ENCODE measurements at places on chromosomes 5 and 9.

DNA sequence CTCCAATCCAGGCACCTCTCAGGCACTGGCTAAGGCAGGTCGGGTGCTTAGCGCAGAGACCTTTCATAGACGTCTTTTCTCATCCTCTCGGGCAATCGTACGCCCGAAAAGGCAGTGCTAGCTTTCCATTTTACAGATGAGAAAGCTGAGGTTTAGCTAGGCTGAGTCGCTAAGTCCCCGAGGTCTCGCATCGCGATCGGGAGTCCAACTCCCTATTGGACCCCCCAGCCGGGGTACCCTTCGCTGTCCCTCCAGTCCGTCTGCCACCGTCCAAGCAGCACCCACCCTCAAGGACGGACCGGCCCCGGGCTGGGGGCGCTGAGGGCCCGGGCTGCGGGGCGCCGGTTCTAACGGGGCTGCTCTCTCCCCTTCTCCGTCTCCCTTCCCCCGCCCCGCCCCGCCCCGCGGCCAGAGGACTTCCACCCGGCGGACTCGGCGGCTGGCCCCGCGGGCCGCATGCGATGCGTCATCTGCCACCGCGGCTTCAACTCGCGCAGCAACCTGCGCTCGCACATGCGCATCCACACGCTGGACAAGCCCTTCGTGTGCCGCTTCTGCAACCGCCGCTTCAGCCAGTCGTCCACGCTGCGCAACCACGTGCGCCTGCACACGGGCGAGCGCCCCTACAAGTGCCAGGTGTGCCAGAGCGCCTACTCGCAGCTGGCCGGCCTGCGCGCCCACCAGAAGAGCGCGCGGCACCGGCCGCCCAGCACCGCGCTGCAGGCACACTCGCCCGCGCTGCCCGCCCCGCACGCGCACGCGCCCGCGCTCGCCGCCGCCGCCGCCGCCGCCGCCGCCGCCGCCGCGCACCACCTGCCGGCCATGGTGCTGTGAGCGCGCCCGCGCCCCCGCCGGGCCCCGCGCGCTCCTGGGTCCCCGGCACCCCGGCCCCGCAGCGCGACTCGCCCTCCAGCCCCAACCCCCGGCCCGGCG, 12.5 kb upstream of the EXOSC2 start:
- DNase-seq: no peak

DNA sequence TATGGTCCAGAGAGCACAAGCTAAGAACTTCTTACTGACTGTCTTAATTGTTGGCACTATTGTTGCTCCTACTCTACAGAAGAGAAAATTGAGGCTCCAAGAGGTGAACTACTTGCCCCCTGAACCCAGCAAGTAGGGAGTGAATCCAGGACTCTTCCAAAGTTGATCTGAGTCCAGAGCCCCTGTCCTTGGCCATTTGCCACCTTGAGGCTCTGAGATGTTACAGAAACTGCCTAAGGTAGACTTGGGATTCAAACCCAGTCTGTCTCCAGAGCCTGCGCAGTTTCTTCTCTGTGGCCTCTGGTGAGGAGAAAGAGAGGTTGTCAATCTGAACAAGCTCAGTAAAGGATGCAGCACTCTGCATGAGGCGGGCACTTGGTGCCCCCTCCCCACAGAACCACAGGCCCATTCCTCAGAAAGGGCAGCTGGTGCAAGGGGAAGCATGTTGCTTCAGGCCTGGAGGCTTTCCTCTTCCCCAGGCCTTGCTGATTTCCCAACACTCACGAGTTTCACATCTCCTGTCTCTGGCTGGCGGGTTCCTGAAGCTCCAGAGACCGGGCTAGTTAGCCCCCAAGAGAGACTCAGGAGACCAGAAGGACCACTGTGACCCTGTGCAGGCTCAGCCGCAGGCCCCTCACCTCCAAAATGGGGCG, 2.9 kb upstream of the LCP2 start:
- no peak for DNase-seq

DNA sequence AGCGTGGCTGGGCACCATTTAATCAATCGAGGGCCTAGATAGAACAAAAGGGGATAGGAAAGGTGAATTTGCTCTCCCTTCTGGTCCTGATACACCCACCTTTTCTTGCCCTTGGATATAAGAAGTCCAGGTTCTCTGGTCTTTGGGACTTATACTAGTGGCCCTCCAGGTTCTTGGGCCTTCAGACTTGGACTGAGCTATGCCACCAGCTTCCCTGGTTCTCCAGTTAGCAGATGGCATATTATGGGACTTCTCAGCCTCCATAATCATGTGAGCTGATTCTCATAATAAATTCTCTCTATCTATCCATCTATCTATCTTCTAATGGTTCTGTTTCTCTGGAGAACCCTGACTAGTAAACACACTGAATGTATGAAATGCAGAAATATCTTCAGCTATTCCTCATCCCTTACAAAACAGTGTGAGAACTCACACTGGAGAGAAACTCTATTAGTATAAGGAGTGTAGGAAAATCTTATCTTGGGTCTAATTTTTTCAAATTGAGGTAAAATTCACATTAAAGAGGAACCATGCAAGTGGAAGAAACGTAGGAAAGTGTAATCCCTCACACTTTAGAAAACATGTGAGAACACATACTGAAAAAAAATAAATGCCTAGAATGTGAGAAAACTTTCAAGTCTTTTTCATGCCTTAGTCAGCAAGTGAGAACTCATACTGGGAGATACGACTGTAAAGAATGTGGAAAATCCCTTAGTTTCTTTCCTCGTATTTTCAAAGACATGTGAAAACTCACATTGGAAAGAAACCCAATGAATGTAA, 15.5 kb downstream of the PCDHB15 start:
- DNase-seq: no peak

- no peak for DNase-seq
Observed at GRCh38 chr5:168311061-168311566, 19.7 kb downstream of the WWC1 start.

DNA sequence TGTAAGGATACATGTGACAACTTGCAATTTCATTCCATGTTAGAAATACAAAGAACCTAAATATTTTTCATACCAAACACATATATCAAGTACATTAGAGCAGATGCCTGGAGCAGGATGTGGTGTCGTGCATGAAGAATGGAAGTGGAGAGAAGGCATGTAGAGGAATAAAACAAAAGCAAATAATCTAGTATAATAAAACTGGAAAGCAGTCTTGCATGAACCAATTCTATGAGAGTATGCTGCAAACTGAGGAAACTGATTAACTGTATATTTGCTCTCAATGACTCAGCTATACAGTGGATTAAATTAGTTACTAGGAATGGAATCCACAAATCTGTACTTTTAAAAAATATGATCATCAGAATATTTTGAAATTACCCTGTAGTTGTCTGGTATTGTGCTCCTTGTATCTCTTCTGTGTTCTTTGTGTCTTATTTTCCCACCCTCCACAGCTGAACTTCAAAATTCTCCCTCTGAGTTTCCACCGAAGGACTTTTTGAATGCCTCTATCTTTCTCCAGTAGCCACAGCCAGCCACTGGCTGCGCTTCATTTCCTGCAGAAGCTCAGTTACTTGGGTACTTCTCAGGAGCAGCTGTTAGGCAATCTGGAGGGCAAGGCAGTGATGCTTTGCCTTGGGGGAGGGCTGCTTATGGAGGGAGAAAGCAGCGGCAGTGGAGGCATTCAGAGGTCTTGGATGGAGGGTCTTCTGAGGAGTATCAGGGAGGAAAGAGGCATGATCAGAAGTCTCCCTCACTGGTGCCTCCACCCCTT, 608.0 kb downstream of the BRINP1 start:
- DNase-seq: no peak

GRCh38 chr5:5899716-5900115, 477.2 kb downstream of the ICE1 start:
- DNase-seq: no peak

DNA sequence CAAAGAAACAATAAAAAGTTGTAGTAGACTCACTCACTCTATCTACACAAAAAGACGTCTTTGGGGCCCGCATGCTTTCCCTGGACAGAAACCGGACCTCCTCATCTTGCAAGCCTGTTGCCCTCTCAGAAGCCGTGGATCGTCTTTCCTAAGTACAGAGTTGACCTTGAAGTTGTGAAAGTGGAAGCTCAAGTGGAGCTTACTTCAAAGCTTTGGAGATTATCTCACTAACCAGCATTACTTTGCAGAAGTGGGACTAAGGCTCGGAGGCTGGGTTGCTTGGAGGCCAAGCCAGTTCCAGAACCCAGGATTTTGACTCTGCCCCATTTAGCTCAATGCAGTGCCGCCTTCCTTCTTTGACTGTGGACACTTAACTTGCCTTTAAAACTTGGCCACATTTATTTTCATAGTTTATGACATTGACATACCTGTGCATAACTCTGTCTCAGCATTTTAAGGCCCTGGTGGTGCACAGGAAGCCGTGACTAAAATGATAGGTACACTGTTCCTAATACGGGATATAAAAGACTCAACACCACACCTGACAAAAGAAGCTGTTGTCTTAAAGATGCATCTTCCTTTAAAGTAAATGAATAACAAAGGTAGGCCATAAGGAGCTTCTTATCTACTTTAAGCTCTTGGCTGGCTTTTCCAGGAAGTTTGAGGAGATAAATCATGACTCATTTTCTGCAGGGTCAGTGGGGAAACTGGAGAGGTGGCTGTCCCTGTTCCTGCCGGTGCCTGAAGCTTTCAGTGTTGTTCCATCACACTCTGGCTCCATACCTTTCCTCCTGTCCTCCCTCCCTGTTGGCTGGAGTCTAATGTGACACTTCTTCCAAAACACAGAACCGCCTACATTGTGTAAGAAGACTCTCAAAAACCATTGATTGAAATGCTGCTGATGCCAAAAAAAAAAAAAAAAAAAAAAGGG, 10.7 kb downstream of the SLC25A25 start:
- no peak for DNase-seq

DNA sequence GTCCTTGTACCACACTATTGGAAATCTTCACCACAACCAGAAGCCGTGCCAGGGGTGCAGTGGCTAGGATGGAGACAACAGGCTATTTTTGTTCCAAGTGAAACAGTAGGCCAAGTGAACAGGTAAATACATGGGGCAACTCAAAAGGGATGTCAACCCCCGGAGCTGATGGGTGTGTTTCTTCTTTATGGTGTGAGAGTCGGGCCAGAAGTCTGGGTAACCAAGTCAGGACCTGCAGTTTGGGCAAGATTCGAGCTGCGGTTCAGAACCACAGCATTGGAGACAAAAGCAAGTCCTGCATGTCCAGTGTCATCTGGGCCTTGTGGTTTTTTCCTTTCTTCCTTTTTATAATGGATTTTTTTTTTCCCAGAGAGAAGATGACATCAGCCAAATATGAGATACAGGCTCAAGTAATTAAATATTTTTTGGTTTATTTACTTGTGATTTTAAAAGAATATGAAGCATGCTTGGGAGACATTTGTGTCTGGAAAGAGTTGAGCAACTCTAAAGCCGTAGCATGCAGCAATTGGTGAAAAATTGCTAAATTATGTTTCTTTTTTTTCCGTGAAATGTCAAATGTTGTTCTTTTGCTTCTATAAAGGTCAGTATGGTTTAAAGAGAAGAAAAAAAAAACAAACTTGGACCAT, 261.6 kb downstream of the ARRDC3 start:
- no peak for DNase-seq

DNA sequence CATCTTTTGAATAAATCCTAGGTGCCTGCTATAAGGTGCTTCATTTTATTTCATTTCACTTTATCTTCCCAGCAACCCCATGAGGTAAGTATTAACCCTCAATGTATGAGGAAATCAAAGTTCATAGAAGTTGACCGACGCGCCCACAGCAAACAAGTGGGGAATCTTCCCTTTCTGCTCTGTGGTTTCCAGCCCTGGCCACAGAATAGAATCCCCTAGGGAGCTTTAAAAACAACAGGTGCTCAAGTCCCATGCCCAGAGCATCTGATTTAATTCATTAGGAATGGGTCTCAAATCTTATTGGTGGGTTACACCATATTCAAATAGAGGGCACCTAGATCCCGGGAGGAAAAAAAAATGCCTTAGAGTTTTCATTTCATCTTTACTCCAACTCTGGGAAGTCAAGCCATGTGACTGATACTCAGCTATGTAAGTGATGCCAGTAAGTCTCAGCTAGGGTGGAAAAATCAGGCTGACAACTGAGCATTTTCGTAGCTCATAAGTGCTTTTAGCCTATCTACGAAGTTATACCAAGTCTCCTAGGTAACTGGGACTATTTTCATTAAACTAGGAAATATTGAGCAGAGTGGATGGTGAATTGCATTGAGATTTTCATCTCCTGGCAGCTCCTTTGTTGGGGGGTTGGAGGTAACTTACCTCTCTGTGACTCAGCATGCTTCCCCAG, 353.4 kb upstream of the SLC30A5 start:
- DNase-seq: no peak

- no peak for DNase-seq
Observed at GRCh38 chr9:115043632-115044031, 74.3 kb downstream of the TNC start.
